SJCRH30 (cell line): ENCODE measurements at places on chromosomes 7 and 10.

- DNase-seq, result no peak
Observed at GRCh38 chr10:29501692-29502091, 133.1 kb downstream of the SVIL start.

GRCh38 chr7:16935341-16935735, 53.6 kb upstream of the AGR3 start:
- DNase-seq, result no peak

DNA sequence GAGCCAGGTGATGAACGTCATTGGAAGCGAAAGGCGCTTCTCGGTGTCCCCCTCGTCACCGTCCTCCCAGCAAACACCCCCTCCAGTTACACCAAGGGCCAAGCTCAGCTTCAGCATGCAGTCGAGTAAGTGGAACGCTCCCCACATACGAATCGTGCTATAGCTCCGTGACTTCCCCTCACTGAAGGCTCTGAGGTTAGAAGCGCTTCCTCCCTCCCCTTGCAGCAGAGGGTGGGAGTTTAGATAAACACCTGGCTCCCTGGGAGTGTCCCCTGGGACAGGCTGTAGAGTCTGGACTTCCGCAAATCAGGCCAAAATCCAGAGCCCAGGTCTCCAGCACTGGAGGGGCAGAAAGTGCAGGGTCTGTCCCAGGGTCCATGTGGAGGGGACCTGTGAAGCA, 105.0 kb upstream of the NPS start:
- no peak for DNase-seq

GRCh38 chr10:104077663-104078151, 8.0 kb downstream of the COL17A1 start:
- DNase-seq, result no peak

GRCh38 chr10:51030480-51030879, 43.8 kb upstream of the PRKG1 start:
- no peak for DNase-seq

DNA sequence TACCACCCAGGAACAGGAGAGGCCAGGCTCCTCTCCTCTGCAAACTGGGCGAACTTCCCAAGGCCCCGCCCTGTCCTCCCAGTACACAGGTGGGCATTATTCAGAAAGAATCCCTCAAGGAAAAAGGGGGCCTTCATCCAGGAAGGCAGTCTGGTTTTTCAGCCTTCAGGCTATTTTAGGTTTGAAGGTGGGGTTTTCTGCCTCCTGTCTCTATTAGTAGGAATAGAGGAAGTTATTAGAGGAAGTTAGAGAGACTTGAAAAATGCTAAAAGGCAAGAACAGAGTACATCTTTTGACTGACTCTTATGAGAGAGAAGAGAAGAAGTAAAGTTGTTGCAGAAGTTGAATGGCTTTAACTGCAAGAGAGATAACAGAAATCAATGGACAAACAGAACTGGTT, 250.9 kb upstream of the SORCS1 start:
- no peak for DNase-seq

DNA sequence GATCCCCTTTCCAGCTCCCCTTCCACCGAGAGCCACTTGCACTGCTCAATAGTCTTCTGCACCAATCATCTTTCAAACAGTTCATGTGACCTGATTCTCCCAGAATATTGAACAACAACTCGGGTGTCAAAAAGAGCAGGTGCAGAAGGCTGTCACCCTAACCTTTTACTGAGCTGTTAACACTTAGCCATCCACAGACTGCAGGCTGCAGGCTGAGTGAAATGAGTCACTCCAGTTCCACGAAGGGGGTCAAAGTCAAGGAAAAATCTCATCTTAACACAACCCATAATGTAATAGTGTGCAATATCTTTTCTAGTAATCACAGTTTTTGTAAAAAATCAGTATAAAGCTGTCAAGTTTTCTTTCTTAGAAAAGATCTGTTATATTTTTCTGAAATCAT, 63.1 kb downstream of the MTPAP start:
- DNase-seq, result no peak

DNA sequence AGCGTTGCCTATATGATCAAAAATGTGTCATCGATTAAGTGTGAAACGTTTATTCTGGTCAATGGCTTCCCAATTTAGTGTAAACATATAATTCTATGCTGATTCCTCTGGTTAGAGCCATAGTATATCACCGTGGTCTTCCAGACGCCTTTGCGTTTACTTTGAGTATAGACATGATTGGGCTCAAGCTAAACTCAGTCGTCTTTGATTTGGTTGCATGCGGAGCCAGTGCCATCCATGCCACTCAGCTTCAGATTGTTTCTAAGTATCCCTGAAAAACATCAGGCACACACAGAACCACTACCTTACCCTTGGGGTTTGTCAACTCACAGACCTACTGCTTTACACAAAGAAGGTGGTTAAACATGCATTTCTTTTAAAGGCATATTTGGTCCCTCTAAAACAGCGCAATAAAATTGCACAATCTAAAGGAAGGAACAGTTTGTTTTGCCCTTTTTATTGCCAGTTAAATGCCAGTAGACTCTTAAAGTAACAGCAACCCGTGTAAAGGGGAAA, 273.6 kb upstream of the KLF6 start:
- DNase-seq, result no peak
